Tongue (tissue), 3 donors: ENCODE measurements at places on chromosomes 7 and 10.
A peak's percentile ranks its signal among the peaks of the same experiment; 100 is the strongest.

DNA sequence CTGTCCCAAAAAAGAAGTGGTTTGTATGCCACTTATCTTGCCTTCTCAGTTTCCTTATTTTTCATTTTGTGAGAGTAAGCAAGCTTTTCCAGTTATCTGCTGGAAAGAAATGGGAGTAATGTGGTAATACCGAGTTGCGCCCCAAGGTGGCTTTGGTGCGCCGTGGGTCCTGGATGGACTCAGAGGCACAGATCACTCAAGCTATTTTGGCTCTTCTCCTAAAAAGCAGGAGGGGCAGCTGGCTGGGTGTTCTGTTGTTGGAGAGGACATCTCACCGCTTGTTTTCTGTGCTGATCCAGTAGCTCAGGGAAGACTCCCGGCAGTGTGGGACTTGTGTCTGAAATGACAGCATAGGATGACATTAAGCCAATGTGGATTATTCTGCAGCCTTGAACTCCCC is 16.4 kb downstream of the PRKRIP1 start:
- peak; percentile 47 for DNase-seq

DNA sequence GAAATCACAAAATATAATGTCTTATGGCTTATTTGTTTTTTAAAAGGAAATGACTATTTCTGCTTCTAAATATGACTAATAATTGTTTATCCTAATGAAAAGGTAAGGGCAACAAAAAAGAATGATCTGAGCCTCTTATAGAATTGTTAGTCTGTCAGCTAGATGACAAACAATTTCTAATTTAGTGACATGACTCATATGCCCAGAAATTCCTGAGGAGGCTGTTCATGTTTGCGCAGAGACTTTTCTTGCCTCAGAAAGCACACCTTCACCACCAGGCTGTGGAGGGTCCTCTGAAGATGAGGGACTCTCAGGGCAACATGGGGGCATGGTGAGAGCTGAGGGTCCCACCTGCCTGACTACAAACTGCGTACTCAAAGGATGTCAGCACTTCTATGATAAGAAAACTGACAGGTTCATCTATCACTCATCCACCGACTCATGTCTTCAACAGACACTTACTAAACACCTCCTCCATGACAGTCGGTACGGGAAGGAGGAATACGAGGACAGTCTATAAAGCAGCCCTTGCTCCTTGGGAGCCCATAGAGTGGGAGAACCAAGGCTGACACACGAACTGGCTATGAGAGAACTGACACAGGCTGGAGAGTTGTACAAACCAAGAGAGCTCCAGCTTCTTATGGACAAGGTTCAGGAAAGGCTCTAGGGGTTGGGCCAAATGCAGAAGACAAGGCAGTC is 102.0 kb downstream of the PKD1L1 start:
- no peak for DNase-seq

- DNase-seq = no peak
Observed at GRCh38 chr10:11170993-11171851, 153.6 kb downstream of the CELF2 start.

GRCh38 chr7:128894101-128894440 is 16.4 kb downstream of the KCP start:
- no peak for DNase-seq

DNA sequence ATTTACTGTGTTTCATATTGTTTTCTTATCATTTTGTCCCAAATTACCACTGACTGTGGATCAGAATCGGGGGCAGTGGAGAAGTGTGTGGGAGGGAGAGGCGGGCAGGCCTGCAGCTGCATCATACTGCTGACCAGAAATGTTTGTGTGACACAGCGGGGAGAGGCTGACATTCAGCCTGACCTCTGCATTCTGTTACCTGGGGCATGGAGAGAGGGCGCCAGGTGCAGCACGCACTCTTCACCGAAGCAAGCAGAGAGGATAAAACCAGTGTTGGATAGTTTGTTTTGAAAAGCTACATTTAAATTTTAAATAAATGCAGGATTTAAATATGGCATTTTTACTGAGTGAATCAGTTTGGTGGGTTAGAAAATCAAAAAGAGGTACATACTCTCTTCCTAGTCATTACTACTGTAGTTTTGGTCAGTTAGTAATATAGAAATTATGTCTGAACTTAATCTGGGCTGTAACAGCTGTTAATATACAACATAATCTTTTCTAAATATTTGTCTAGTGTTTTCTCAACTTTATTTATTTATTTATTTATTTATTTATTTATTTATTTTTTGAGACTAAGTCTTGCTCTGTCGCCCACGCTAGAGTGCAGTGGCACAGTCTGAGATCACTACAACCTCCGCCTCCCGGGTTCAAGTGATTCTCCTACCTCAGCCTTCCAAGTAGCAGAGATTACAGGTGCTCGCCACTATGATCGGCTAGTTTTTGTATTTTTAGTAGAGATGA is 8.8 kb upstream of the STMP1 start:
- no peak for DNase-seq

GRCh38 chr10:131187274-131187673 is 124.2 kb downstream of the TCERG1L start:
- no peak for DNase-seq

DNA sequence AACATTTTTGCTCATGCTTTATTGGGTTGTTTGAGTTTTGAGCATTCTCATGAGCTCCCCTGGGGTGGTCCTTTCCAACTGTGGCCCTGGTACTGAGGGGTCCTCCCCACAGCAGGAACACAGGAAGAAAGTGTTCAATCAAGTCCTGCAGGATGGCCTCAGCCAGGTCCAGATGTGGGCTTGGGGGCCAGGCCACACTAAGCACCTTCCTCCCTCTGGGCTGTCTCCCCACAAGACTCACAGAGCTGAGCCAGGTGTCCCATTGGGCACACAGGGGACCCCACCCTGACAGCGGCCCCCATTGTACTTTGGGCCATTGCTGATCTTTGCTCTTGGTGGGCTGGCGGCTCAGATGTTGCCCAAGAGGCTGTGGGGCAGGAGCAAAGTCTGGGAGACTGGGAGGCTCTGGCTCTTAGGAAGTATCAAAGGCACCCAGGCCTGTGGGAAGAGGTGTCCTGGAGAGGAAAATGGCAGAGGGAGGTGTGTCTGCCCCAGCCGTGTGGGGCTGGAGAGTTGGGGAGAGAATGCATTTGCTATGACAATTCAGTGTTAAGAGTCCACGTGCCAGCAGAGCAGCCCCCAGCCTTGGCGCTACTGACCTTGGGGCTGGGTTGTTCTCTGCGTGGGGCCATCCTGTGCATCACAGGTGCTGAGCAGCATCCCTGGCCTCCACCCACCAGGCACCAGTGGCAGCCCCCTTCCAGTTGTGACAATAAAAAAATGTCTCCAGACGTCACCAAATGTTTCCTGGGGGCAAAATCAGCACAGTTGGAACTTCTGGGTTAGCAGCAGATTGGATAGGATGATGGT is 17.8 kb downstream of the SCART1 start:
- no peak for DNase-seq

- no peak for DNase-seq
Observed at GRCh38 chr10:132572545-132572937, 35.0 kb downstream of the INPP5A start.

- DNase-seq = no peak
Observed at GRCh38 chr7:101866328-101866727, 48.9 kb downstream of the CUX1 start.

DNA sequence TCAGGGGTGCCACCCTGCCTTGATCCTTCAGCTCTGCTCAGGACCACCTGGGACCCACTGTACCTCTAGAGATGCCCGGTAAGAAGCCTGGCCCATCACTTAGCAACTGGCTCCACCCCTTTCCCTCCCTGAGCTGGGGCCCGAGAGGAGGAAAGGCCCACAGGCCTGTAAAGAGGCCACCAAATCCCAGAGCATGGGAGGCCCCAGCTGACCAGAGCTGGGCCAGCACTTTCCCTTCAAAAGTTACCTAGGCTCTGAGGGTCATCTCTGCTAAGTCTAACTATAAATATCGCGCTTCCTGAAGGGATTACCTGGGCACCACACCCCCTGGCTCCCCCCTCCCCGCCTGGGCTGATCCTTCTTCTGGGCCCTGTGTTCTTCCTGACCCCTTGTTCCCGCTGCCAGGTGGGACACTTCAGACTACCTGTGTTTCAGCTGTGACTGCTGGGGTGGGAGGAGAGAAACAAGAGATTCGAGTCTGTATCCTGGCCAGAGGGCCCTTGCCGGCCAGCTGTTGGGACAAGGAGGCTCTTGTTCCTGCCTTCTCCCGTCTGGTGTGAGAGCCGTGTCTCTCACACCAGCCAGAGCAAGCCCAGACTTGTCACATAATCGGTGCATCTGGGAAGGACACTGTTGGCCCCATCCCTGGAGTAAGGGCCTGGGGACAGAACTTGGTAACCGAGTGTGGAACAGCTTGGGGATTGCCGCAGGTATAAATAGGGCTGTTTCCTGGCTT is 22.8 kb upstream of the ANKRD2 start:
- peak; percentile 86 for DNase-seq

DNA sequence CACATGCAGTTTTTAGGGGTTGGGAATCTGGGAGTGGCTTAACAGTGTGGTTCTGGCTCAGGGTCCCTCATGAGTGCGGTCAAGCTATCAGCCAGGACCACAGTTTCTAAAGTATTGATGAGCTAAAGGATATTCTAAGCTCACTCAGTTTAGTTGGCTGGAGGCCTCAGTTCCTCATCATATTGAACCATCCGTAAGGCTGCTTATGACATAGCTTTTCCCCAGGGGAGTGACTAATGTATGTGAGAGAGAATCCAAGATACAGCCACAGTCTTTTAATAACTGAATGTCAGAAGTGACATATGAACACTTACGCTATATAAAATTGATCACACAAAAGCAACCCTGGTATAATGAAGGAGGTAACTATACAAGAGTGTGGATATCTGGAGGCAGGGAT is 245.3 kb downstream of the POLR1F start:
- no peak for DNase-seq

- DNase-seq = peak; percentile 82
Observed at GRCh38 chr10:71233482-71233892, 21.1 kb downstream of the UNC5B start.

- DNase-seq = no peak
Observed at GRCh38 chr7:80017101-80017698, 117.4 kb upstream of the GNAI1 start.

GRCh38 chr10:14625765-14626525 is 148.8 kb downstream of the FAM107B start:
- no peak for DNase-seq

- no peak for DNase-seq
Observed at GRCh38 chr7:16171928-16172327, 249.4 kb downstream of the CRPPA start.

GRCh38 chr7:117781707-117782106 is 91.5 kb downstream of the CTTNBP2 start:
- DNase-seq = no peak

DNA sequence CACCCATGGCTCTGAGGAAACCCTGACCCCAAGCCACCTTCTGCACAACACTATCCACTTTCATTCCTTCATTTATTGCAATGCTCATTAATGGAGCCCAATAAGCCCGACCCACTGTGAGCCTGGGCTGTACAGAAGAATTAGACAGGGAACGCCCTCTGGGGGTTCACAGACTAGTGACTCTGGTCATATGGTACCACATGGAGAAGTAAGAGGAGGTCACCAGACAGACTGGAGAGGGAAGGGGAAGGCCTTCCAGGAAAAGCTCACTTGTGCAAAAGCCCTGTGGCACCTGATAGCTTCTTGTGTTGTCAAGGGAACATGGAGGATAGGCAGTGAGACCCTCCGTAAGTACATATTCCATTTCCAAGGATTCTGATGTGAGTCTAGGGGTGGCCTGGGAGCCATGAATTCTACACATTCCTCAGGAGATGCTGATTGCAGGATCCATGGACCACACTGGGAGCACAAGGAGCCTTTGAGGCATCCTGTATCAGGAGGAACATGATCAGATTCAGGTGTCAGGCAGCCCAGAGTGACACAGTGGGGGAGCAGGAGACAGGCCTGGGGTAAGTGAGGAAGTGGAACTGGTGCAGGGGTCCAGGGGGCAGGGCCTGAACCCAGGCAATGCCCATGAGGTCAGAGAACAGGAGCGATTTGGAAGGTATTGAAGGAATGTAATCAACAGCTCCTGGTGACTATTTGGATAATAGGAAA is 19.9 kb downstream of the TMEM72 start:
- DNase-seq = no peak

GRCh38 chr10:128414568-128414967 is 288.3 kb upstream of the MKI67 start:
- DNase-seq = no peak

- DNase-seq = no peak
Observed at GRCh38 chr10:75165684-75166622, 44.6 kb upstream of the VDAC2 start.

DNA sequence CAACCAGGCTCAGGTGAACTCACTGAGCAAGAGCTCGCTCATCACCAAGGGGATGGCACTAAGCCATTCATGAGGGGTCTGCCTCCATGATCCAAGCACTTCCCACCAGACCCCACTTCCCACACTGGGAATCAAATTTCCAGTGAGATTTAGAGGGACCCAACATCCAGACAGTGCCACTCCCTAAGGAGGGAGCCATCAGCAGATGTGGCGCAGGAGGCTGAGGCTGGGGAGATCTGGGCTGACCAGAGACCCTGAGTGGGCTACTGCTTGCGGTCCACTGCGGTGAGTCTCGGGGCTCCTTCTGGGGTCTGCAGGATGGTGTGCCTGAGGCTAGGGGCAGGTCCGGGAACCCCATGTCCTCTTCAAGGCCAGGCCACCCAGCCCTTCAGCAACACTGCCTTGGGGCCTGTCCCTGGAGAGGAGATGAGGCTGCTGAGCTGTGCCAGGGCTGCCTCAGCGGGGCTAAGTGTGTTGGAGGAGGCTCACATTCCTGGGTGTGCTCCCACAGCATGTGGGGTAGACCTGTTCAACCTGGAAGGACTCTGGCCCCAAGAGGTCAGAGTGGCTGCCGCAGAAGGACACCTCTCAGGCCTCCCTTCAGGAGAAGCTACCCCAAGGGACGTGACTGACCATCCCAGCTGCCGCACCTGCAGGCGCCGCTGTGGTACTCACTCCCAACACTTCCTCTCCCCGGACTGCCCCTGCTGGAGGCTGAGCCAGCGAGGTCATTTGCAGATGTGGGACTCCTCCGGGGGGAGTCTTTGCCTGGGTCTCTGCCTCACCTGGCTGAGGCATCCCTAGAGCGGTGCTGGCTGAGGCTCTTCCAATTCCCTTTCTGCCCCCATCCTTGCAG is 22.3 kb upstream of the PCBD1 start:
- no peak for DNase-seq

GRCh38 chr7:91915401-91916050 is 25.1 kb upstream of the AKAP9 start:
- DNase-seq = no peak

DNA sequence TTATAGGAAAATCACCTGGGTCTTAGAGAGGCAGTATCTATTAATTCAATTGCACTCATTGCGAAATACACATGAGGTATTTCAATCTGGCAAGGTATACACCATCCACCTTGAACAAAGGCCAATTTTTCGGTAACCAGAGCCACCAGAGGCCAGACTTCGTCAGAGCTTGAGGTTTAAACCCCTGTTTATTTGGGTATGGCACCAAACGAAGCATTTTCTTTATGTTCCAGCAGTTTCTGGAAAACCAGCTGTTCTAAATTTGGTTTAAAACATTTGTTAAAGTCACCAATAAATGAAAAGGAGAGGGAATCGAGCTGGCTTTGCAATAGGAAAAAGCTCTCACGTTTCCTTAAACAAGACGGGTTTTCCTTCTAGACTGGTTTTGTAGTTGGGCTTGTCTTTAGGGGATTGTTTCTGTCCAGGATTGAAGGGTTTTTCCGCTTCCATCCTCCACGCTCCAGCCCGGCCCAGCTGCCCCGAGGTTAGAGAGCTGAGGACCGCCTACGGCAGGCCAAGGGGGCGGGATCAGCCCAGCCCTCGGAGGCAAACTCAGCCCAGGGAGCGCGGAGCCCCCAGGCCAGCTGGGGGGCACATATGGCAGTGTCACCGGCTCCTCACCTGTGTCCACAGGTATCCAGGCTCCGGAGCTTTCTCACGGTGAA is 539.4 kb upstream of the MGMT start:
- DNase-seq = peak; percentile 93
